ENCODE measurements at places on chromosomes 1 and 21. TPM values are rescaled to one million over a fixed set of nuclear protein-coding genes. Genes with fewer than 3 reads are reported as not detected.

- DNase-seq, result no peak
These were observed 38.0 kb downstream of the CFAP74 start for GRCh38 chr1:1965546-1965945.

DNA sequence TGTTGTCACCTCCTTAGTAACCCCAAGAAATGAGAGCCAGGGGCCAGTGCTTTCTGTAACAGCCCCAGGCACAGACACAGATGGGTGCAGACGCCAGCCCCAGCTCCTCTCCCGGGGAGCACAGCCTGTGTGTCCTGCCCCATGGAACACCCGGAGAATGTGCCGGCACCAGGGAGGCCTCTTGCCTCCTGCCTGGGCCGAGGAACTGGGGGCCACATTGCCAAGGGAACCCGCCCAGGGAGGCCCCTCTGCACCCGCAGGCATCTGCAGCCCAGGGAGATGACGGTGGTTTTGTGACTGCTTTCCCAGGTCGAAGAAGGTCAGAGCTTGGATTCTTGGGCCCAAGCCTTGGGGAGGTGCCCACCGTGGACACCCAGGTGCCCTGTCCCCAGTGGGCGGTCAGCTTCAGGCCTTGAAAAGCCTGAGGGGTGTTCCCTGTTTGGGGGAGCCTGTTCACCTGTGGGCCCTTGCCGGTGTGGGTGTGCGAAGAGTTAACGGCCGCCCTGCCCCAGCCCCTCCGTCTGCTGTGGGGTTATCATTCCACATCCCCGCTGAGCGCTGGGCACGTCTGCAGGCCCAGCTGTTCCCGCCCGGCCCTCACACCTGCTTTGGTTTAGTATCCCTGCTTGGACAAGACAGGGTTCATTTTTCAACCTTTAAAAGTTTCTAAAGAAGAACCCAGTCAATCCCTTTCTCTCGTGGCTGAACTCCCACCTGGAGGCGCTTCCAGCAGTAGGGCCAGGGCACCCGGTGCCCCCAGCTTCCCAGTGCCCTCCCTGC lies 62.5 kb downstream of the MORN1 start:
- no peak for DNase-seq

ZNF683 gene
- total RNA-seq, result not detected

PLEKHN1 gene
- not detected for total RNA-seq

DNA sequence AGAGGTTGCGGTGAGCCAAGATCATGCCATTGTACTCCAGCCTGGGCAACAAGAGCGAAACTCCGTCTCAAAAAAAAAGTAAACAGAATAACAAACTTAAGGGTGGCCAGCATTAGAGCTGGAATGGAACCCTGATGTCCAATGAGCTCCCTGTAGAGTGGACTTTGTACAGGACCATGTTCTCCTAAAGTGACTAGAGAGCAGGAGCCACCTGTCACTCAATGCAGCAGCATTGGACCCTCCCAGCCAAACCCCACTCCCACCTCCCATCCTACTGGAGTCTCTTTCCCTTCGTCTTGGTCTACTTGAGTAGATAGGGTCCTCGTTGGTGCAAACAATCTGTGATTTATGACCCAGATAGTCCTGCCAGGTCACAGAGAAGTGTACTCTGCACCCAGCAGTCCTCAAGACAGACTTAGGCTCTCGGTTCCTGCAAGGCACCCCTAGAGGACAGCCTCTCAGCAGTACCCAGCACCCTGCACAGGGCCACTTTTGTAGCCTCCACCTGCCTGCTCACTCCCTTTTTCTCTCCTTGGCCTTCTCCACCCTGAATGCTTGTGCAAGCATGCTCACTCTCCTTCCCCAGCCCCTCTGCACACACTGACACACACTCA lies 69.2 kb upstream of the ZNF281 start:
- DNase-seq, result no peak

DNA sequence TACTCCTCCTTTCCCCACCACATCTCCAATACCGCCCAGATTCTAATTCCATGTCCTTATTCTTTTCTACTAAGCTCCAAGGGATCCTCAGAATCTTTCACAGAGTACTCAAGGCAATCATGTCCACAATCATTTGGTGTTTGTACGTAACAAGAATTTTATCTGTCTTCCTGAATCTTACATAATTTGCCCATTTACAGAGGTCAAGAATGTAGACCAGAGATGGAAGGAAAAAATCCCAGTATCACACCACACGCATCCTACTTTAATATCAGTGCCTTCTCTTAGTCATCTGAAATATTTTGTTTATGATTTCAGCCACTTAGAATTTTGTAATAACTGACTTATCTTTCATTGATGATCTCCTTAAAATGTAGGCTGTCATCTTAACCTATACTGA lies 366.0 kb upstream of the LRRC7 start:
- no peak for DNase-seq

VHLL gene
- total RNA-seq, result 0.34 TPM

GRCh38 chr1:72062584-72062983 lies 219.8 kb downstream of the NEGR1 start:
- no peak for DNase-seq

- no peak for DNase-seq
These were observed 40.4 kb downstream of the CASZ1 start for GRCh38 chr1:10755970-10756521.

PADI4 gene
- total RNA-seq, result not detected

DNA sequence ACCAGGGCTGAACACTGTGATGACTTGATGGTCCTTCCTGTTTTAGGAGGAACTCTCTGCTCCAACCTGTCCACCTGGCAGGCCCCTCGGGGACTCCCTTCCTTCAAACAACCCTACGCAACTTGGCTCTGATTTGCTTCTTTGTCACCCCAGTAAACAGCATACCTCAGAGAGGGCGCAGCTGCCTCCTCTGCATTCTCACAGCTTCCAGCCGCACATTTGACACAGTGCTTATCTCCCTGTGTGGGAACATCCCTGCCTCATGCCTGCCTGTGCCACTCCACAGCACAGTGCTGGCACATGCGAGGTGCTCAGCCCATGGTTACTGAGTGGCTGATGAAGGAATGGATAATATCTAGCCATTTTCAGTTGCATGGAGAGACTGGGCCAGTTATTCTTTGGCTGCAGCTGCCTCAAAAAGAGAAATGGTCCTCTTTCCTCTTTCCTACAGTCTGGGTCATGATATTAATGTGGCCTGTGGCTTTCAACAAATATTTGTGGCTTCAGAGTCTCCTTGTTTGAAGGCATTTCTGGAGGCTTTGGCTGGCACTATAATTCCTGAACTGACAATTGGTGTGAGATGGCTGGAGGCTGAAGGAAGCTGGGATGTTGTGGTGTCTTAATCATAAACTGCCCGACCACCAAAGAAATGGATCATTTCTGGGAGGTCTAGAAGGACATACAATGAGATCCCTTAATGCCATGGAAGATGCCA lies 77.9 kb downstream of the TENT5C start:
- DNase-seq, result no peak

PLA2G4A gene
- 0.81 TPM for total RNA-seq

COL24A1 gene
- total RNA-seq, result not detected

DNA sequence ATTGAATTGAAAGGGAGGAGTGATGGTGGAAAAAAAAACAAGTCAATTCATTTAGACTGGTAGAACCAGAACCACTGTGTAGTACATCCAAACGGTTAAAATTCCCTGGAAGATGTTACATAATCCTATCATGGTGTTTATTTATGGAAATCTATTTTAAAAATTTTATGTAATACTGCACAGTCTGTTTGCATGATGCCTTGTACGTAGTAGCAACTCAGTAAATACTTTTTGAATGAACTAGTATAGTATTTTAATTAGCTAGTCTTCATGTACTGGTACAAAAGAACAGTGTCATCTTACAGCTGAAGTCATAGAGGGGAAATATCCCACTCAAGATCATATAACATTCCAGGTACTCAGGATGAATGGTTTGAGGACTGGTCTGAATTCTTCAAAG lies 27.0 kb upstream of the IER5 start:
- no peak for DNase-seq

DNA sequence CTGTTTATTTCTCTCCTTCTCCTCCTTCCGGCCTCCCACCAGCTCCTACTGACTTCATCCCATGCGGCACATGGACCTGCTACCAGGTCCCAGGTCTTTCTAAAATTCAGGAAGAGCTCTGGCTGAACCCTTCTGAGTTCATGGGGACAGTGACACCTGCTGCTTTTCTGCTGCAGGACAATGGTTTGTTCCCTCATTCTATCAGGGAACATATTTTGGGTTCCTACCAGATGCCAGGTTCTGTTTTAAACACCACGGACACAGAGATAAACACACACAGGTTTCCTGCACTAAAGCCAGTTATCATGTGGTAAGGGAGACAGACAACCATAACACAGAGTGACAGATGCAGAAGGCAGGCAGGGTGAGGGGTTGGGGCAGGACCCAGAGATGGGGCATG lies 114.0 kb upstream of the RAB4A start:
- DNase-seq, result peak; percentile 44

DNA sequence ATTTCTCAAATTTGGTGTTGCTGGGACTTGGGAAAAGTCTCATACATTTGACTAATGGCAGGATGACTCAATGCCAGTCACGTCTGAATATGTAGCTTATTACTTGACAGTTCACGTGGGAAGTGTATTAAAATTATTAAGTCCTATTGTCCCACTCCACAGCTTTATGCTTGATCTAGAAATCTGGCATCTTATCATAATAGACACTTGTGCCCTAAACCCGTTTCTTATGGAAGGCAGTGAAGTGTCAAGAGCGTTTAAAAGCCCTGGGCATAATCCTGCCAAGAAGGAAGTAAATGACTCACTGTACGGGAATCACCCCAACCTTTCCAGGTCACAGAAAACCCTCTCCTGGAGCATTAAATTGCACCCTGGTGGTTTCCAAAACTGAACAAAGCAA lies 207.4 kb downstream of the APP start:
- no peak for DNase-seq

TTC22 gene
- total RNA-seq, result not detected

- DNase-seq, result no peak
These were observed 109.9 kb upstream of the ADGRL2 start for GRCh38 chr1:81690676-81691453.

DNA sequence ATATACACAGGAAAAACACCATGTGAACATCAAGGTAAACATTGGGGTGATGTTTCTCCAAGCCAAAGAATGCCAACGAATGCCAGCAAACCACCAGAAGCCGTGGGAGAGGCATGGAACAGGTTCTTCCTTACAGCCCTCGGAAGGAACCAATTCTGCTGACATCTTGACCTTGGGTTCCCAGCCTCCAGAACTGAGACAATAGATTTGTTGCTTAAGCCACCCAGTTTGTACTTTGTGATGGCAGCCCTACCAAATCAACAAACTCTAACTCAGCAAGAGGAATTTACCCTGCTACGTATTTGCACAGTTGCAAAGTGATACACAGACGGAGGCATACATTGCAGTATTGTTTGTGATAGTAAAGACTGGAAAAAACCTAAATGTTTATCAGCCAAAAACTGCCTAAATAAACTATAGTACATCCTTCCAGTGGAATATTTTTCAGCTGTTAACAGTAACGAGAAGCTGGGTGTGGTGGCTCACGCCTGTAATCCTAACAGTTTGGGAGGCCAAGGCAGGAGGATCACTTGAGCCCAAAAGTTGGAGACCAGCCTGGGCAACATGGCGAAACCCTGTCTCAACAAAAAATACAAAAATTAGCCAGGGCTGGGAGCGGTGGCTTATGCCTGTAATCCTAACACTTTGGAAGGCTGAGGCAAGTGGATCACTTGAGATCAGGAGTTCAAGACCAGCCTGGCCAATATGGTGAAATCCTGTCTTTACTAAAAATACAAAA lies 12.5 kb upstream of the ZC3H12A start:
- no peak for DNase-seq

DNA sequence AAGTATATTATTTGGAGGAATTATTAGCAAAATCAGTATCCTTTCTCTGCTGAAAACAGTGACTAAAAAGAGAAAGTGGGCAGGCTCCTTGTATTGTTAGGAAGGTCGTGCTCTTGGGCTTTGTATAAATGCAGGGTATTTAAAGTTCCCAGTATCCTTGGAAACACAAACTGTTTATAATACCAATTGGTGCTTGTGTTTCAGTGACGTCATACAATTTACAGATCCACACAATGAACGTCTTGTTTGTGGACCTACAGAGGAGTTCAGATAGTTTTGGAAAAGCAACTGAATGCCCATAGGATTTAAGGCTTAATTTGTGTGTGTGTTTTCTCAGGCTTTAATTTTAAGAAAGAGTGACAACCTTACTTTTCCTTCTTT lies 168.2 kb downstream of the RASAL2 start:
- peak; percentile 25 for DNase-seq

- DNase-seq, result no peak
These were observed 987.9 kb downstream of the PLA2G4A start for GRCh38 chr1:187816646-187817045.

GRCh38 chr1:93625582-93626327 lies 55.9 kb downstream of the BCAR3 start:
- no peak for DNase-seq

GRCh38 chr21:45994759-45995685 lies 13.5 kb downstream of the COL6A1 start:
- DNase-seq, result no peak

DNA sequence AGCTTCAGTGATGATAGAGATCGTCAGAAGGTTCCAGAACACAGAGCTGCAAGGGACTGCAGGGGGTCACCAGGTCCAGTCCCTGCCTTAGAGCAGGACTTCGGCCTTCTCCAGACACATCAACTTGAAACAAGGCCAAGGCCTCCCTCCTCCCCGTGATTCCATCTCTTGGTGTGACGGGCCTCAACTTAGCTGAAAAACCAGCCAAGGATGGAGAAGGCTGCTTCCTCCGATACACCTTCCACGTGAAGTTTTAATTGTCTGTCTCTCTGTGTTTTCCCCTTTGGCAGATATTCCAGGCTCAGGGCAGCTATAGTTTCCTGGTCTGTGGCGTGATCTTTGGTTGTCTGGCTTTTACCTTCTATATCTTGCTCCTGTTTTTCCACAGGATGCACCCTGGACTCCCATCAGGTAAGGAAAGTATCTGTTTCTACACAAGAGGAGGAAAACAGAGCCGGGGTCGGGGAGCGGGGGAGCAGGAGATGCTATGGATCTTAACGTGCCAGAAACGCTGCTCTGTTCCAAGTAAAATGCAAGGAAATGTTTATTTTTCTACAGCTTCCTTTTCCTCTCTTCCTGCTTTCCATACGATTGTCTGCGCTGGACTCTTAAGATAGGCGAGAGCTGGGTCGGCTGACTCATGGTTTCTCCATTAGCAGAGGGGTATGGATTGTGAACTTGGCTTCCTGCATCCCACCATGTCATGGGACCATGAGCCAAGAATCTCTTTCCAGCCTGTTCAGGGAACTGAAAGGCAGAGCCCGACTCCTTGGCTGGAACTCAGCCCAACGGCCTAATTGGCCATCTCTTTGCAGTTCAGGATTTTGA lies 32.8 kb downstream of the ELK4 start:
- no peak for DNase-seq

DNA sequence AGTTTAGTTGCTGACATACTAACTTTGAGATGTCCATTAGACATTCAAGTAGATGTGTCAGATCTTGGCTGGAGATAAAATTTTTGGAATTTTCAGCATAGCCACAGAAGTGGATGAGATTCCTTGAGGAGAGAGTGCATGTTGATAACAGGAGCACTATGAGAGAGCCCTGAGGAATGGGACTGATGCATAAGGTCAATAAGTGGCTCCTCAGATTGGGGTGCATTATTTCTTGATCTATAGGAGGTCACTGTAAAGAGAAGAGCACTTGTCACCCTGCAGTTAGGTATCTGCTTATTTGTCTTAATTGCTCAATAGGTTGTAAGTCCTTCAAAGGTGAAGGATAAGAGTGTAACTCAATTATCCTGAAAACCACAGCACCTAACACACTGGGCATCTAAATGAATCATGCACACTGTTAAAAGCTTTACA lies 52.0 kb upstream of the TACSTD2 start:
- no peak for DNase-seq

- no peak for DNase-seq
These were observed 2.6 kb downstream of the KCNAB2 start for GRCh38 chr1:6048179-6048867.

Data from neural progenitor cell (in vitro differentiated cells).